Jurkat, Clone E6-1 (cell line): ENCODE measurements at places on chromosomes 6 and 20.

GRCh38 chr6:3144571-3144970 lies 12.8 kb downstream of the TUBB2A start:
- peak; percentile 61 for DNase-seq

DNA sequence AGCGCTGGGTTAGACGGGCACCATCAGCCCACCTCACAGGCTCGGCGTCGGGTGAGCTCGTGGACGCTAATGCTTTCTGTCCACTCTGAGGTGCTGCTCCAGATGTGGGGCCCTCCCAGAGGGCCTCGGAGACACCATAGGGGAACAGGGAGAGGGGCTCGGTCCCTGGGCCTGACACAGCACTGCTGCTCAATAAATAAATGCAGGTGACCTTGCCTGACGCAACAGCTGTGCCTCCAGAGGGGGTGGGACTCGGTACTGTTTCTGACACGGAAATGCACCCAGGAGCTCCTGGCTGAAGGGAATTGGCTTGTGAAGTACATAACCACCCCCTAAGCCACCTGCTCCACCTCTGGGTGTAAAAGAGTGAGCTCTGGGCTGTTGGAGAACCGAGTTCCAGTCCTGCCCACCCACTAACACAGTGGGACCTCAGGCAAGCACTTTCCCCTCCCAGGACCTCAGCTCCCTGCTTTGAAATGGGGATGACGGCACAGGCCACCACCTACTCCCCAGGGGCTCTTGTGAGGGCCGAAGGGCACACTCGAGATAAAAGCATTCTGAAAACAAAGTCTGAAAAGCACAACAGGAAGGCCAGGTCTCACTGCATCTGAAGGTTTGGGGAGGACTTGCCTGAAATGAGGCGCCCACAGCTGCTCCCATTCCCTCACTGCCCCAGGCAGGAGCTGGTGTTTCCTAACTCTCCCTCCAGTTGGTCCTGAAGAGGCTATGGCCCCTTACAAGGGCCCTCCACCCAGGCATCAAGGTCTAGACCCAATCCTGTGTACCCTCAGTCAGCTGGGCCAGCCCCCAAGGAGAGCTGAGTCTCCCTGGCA lies 6.7 kb downstream of the KCNK15 start:
- no peak for DNase-seq

DNA sequence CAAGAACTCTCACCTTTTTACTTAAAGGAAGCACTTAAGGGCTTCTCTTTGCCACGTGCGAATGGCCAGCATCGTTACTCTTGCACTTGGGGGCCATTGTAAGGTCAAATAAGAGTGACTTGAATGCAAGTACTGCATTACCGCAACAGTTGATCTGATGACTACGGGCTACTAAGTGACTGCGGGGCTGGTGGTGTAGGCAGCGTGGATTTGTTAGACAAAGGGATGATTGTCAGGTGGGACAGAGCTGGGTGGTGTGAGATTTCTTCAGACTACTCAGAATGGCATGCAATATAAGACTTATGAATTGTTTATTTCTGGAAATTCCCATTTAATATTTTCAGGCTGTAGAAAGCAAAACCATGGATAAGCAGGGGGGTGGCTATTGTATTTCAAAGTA lies 199.7 kb upstream of the UST start:
- DNase-seq: no peak

GRCh38 chr6:109241199-109241598 lies 141.1 kb downstream of the CD164 start:
- no peak for DNase-seq

- no peak for DNase-seq
These were observed 11.0 kb upstream of the FOXF2 start for GRCh38 chr6:1378065-1379016.

DNA sequence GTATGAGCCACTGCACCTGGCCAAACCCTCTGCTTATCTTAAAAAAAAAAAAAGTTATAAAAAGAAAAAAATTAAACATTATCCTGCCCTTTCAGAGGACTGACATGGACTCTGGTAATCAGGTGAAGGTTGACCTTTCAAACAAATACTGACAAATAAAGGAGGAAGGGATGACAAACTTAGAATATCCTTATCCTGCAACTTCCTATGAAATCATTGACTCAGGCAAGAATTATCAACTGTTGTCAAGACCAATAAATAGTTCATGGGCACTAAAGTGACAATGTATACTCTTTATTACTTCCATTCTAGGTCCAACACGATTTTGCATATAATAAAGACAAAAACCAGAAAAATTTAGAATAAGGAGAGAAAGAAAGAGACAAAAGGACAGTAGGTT lies 117.9 kb downstream of the KIF16B start:
- DNase-seq: no peak
